Activated T-helper 1 cell treated with Interleukin-2 at 50 U/mL for 16 hours (primary cell): ENCODE measurements at places on chromosomes 5 and 9.

- DNase-seq: no peak
These were observed 116.9 kb upstream of the CCNH start for GRCh38 chr5:87529486-87530076.

- no peak for DNase-seq
These were observed 1.7 kb downstream of the GFM2 start for GRCh38 chr5:74765201-74765600.

DNA sequence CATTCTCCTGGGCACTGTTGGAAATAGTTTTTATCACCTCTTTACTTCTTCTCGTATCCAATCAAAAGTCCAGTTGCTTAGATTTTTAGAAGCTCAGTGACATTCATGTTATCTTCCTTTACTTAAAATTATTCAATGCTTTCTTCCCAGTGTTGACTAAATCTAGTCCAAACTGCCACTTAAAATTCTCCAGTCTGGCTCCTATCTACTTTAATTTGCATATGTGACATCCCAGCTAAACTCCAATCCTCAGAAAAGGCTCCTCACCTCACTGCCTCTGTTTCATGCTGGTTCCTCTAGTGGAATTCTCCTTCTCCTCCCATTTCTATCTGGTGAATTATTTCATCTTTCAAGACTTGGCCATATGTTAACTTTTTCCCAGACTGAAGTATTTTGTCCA is 1238.7 kb upstream of the WWC1 start:
- DNase-seq: no peak

DNA sequence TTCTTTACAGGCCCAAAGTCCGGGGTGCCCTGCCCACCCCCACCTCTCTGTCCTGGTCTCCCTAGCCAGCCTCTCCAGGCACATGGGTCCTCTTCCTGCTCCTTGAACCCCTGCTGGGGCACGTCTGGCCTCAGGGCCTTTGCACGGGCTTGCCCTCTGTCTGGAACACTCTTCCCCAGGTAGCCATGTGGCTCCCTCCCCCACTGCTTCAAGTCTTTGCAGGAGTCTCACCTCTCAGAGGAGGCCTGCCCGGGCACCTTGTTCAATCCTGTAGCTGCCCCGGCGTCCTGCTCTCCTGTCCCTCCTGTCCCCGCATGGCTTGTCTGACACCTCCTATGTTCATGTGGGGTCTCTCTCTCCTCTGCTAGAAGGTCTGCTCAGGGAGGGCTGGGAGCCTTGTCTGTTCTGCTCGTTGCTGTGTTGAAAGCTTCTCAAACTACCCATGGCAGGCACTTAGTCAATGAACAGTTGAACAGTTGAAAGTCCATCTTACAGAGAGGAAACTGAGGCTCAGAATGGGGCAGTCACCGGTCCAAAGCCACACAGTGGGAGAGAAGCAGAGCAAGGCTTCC is 241.4 kb downstream of the PBX3 start:
- no peak for DNase-seq

DNA sequence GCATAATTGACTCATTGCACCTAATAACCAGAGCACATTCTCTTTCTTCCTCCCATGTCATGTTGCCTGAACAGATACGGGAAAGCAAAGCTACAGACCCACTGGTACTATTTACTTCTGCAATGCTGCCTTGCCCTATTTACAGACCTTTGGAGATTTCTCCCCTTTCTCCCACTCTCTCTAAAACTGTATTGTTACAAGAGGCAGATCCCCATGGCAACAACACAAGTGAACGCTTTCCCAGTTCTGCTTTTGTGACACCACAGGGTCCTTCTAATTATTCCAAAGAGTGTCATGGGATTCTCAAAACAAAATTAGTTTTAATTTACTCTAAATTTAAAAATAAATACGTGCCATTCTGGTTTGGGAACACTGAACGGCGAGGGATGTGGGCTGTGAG is 104.7 kb downstream of the KCTD16 start:
- DNase-seq: no peak

DNA sequence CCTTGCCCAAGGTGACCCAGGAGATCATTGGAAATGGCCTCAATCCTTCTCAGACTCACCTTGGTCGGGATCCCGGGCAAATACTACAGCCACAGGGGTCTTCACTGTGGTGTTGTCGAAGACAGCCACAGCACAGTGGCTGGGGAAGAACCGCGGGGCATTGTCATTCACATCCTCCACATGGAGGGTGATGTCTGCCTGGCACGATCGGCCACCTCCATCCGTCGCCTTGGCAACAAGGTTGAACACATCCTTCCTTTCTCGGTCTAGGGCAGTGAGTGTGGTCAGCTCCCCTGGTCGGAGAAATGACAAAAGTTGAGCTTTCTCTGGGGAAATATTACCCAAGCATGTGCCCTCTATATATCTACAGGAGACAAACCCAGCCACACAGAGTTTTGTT is 56.8 kb downstream of the FAT2 start:
- DNase-seq: no peak

GRCh38 chr5:80761176-80761575 is 106.4 kb upstream of the DHFR start:
- DNase-seq: no peak

DNA sequence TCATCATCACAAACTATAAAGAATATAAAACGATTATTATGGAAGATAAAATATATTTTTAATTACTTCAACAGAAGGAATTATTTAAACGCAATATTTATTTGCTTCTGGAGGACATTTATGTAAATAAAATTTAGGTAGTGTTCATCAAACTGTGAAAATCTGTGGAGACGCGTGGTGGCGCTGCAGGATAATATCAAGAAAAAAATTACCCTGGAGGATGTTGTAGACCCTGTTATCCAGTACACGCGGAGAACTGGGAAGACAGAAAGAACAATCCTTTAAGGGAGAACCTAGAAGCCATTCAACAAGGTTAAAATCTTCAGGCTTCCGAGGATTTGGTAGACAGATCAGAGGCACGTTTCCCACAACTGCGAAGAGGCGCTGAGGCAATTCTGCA is at the start of gene PCDHB12:
Gene PCDHB12 (plus strand): TSS at position 242 of the 400 bp plus-strand sequence. CDS start 189 bp downstream, outside the sequence.
- DNase-seq: no peak

DNA sequence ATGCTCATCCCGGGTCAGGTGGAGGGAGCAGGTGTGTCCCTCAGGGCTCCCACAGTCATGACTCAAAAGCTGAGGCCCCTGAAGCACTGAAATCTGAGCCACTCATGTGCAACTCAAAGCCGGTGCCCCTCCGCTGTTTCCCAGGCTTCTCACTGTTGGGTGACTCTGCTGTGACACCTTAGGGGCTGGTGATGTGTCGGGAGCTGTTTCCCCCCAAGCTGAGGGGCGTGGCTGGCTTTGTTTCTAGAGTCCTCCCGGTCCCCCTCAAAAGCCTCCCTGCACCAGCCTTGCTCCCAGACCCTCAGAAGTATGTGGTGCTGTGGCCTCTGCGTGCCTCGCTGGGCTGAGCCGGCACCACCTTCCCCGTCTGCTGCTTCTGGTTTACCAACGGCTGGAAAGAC is 39.7 kb downstream of the PLPP7 start:
- no peak for DNase-seq

DNA sequence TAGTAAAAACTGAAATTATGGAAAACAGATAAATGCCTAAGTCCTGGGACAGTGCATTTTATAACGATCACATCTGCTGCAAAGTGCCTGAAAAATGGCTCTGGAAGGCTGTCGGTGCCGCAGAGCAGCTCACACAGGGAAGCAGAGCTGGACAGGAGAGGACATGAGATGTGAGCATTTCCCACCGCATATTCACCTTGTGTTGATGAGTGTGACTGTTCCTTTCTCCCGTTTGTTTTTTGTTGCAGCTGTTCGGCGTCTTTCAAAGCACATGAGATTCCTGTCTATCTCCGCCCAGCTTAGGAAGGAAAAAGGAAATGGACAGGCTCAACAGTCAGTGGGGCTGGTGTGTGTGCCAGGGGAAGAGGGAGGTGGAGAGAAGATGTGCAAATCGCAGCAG is 164.9 kb upstream of the SEMA6A start:
- DNase-seq: no peak

GRCh38 chr9:83472764-83473163 is 65.4 kb downstream of the FRMD3 start:
- DNase-seq: no peak

- DNase-seq: no peak
These were observed 79.4 kb downstream of the AUH start for GRCh38 chr9:91282292-91282691.

- DNase-seq: no peak
These were observed 72.8 kb upstream of the PITX1 start for GRCh38 chr5:135106610-135107471.

DNA sequence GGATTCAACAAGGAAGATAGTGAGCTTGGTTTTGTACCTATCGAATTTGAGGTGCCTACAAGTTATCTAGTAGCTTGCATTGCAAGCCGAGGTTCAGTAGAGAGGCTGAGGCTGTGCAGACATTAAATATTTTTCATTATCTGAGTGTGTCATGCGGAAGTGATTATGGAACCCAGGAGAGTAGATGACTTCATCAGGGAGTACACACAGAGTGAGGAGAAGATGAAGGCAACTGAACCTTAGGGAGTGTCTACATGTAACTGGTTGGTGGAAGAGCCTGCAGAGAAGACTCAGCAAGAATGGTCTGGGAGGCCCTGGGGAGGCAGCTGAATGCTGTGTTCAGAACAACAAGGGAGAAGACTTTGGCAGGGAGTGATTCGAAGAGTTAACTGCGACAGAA is 393.9 kb downstream of the ARHGEF28 start:
- no peak for DNase-seq

- no peak for DNase-seq
These were observed 810.8 kb downstream of the TLE1 start for GRCh38 chr9:80878556-80878955.

DNA sequence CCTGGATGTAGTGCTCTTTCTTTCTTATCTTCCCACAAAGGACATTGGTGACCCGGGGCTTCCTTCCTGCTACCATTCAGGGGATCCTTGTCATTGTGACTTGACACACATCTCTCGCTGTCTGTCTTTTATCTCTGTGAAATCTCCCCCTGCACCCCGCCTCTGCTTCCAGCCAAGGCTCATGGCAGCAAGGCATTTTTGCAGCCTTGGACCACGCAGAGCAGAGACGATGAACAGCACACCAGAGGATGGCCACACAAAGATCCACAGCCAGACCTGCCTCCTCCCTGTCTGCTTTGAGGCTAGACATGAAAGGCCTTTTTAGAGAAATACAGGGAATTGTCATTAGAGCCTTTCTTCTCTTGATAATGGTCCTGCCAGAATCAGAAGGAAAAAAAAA is 549.1 kb downstream of the CDK5RAP2 start:
- no peak for DNase-seq

DNA sequence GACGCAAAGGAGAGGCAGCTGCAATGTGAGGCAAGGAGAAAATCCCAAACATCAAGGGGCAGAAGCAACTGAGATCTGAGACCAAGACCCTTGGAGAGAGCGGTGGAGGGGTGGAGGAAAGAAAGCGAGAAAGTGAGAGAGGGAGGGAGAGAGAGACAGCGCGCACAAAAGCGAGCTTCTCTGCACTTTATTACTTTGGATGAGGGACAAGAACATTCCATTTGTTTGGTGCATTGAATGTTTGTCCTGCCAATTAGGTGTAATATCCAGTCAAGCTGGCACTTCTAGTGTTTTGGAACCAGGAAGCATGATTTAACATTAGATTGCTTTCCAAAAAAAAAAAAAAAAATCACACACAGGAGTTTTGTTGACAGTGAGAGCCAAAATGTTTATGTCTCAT is 1.4 kb downstream of the CAST start:
- DNase-seq: no peak

DNA sequence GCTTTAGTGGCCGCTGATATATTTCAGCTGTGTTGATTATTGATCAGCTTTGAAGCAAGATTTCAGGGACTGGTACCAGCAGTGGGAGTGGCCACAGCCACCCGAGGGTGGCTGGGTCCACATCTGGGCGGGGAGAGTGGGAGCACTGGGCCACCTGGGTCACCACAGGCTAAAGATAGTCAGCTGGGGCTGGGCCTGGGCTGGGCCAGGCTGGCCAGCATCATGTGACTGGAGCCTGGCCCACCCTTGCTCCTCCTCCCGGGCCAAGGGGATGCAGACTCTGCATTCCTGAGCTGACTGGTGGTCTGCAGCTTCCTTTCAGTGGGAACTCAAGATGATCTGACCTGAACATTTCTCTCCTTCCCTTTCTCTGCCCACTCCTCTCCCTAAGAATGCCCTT is 27.1 kb downstream of the LARP1 start:
- DNase-seq: no peak

GRCh38 chr5:9512457-9512856 is 33.4 kb downstream of the SEMA5A start:
- no peak for DNase-seq

GRCh38 chr5:10599113-10599512 is 35.2 kb downstream of the ANKRD33B start:
- DNase-seq: no peak

DNA sequence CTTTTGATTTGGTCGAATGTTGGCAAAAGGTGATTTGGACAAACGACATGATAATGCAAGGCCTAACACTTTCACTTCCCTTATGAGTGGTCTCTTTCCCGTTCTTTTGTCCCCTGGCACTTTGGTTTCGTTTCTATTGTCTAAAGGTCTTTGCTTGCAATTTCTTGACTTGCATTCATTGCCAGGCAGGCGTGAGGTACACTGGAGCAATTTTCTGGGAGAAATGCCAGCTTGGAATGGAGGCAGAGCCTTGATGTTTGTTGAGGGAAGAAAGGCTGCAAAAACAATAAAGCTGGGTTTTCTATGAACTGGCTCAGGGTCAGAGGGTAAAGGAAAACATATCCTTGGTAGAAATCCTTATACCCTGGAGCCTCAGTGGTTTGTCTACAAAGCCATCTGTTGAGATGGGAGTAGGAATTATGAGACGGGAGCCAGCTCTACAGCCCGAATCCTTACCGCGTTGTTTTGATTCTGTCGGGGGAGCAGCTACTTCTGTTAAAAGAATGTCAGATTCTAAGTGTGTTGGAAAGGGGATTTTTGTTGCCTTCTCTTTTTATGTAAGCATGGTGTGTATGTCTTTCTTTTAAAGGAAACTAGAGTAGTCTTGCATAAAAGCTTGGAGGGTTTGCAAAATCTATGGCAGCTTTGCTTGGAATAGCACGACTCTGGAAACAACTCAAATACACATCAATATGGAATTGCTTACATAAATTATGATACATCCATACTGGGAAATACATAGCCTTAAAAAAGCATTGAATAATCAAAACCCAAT is 158.9 kb downstream of the RMI1 start:
- no peak for DNase-seq

DNA sequence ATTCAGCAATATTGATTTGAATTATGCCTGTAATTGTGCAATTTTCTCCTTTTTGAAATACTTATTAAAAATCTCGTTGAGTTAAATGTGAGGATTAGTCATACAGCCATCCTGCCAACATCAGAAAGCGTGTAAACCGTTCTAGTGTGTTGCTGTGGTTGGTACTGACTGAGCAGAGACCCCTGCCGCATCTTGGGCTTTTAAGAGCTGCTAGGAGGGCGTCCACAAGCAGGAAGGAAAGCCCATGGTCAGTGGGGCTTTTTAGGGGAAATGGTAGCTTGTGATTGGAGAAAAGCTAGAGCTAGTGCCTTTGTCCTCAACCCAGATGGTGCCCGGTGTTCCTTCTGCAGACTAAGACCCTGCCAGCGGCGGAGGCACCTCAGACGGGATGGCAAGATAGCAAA is 1.3 kb downstream of the SDHA start:
- no peak for DNase-seq

DNA sequence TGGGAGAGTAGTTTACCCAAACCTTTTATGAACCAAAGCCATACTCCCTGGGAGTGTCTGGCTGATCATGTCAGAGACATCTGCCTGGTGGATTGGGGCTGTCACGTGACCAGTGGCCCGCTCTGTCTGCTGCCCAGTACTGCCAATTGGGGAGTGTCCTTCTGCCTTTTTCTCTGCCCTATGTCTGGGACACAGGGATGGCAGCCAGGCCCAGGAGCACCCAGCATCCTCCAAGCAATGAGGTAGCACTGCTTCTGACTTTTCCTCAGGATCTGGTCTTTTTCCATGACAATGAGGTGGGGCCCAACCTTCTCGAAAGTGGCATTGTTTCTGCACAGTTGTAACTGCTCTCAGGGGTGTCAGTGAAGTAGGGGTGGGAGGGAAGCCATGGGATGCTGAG is 21.8 kb downstream of the DAPK1 start:
- no peak for DNase-seq
